ENCODE measurements at places on chromosomes 6 and 20. TPM values are rescaled to one million over a fixed set of nuclear protein-coding genes. Genes with fewer than 3 reads are reported as not detected.

DNA sequence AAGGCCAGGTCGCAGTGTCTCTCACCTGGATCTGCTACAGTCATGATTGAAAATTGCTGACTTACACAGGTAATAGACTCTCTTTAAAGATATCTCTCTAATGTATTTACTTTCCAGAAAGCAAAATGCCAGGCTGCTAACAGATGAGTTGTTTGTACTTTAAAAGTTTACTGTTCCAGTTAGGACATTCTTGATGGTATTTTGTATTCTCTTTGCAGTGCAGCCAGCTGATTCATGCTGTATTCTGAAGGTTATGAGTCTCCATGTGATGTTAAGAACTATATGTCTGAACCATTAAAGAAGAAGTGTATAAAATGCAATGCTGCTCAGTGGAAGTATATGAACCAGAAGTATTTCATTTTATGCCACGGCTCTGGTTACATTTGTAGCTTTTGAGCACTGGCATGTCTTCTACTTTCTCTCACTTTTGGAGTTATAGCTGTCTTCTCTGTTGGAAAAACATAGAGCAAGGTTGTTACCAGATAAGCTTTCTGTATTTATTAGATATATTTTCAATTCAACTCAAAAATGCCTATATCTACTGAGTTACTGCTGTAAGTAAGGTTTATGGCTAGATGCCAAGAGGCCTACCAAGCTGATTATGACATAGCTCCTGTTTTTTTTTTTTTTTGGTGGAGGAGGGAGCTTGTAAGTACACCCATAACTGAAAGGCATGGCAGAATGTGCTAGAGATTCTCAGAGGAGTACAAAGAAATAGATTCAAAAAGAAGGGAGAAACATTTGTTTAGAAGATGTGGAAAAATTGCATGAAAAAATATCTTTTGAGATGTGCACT is 130.5 kb upstream of the MAN1A1 start:
- H3K27me3 ChIP-seq, result no peaks in the 10 kb centered on the region
- H3K27ac ChIP-seq, result peak overlapping the region; percentile 0
- no peak overlapping the region for H3K4me3 ChIP-seq
- H3K4me1 ChIP-seq, result peaks cover 28% of the 10 kb centered on the region
- H3K36me3 ChIP-seq, result no peaks in the 10 kb centered on the region

GRCh38 chr20:36270744-36271638 is 34.7 kb downstream of the AAR2 start:
- peaks cover 34% of the 10 kb centered on the region for H3K27me3 ChIP-seq
- no peaks in the 10 kb centered on the region for H3K36me3 ChIP-seq
- H3K4me3 ChIP-seq, result no peak overlapping the region
- peaks cover 11% of the 10 kb centered on the region for H3K4me1 ChIP-seq

GRCh38 chr20:54456961-54457360 is 18.4 kb upstream of the DOK5 start:
- no peaks in the 10 kb centered on the region for H3K4me1 ChIP-seq
- no peaks in the 10 kb centered on the region for H3K27me3 ChIP-seq
- no peak for DNase-seq
- no peaks in the 10 kb centered on the region for H3K36me3 ChIP-seq

KHDC1 gene
- 11.8 TPM for polyA plus RNA-seq

GJA10 gene
- polyA plus RNA-seq, result not detected

SSTR4 gene
- polyA plus RNA-seq, result not detected

SS18L1 gene
- 32.6 TPM for polyA plus RNA-seq

Measured in K562 (cell line).